ENCODE measurements at places on chromosomes 1 and 21.

DNA sequence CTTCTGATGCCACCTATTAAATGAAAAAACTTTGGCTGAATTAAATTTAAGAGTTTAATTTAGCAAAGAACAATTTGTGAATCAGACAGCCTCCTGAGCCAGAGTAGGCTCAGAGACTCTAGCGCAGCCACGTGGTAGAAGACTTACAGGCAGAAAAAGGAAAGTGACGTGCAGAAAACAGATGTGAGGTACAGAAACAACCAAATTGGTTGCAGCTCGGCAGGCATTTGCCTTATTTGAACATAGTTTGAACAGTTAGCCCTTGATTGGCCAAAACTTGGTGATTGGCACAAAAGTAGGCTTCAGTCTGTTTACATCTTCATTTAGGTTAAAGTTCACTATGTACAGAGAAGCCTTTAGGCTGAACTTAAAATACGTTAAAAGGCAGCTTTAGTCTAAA lies 22.9 kb downstream of the TCP10L start:
- DNase-seq = no peak

GRCh38 chr1:185439727-185440415 lies 122.8 kb upstream of the IVNS1ABP start:
- DNase-seq = no peak

GRCh38 chr1:180366371-180367068 lies 135.9 kb downstream of the ACBD6 start:
- no peak for DNase-seq

DNA sequence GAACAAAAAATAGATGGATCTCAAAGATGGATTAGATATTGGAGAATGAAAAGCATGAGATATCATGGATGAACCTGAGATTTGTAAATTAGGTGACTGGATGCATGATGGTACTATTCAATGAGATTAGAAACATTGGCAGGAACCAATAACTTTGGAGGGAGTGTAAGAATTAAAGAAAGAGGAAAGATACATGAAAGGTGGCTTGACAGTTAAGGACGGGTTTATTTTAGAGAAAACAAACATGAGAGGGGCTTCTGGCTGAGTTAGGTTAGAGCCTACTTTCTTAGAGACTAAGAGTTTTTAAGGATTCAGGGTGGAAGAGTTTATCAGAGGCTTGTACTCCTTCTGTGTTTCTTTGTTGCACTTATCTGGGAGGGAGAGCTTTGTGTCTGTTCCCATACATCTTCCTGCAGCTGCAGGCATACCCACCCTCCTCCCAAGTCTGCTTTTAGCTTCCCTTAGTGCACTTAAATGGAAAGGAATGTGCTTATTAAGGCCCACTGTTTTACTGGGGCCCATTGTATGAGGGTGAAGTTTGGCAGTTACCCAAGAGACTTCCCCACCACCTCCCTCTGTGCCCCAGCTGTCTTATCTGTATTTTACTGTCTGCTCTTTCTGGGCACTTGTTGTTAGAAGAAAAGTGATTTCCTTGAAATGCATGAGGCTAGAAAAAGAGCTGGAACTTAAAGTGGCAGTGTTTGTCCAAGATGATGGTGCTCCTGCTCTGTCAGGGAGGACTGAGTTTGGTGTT lies 26.1 kb upstream of the CR2 start:
- DNase-seq = no peak

DNA sequence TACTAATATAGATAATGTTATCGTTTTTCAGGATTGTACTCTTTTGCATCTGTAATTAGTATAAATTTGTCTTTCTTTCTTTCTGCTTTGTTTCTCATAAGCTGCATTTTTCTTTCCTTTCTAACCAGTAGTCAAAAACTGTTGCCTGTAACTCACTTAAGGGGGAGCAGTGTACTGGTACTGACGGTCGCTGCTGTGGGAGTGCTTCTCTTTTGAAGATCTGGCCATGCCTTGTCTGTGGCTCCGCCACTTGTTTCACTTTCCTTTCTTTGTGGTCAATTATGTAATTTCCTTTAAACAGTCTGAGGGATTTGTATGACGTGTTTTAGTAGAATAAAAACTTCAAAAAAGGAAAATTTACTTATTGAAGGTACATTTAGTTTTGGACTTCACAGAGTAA lies 37.0 kb downstream of the MIA3 start:
- DNase-seq = no peak

GRCh38 chr1:156083800-156084790 lies 1.8 kb upstream of the MEX3A start:
- DNase-seq = no peak

DNA sequence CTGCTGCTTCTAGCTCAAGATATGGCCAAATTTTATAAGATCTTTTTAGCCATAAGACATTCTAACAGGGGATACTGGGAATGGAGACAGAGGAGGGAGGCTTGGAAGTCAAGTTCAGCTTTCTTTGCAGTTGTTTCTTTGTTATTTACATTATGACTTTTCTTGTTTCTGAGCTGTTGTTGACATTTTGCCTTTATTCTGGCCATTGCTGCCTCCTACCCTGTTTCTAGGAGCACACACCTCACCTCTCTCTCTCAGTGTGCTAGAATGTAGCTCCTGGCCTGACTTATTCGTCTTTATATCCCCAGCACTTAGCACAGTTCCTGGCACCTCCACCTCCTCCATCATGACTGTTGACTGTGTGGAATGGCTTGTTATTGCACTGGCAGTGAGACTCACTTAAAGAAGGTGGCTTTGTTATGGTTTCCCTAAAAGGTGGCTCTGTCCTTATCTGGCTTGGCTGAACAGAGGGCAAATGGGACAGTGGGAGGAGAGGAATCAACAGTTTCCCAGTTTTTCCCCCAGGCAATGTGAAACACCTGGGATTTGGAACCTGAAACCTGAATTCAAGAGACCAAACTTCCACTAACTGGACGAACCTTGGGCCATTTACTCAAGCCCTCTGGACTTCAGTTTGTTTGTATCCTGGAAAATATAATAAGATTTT lies 76.1 kb upstream of the PPP2R5A start:
- DNase-seq = no peak

GRCh38 chr21:27190601-27191000 lies 223.7 kb upstream of the ADAMTS5 start:
- no peak for DNase-seq

GRCh38 chr1:50631161-50631560 lies 207.9 kb upstream of the DMRTA2 start:
- no peak for DNase-seq

GRCh38 chr21:34693192-34693810 lies 24.5 kb downstream of the CLIC6 start:
- DNase-seq = peak; percentile 66

DNA sequence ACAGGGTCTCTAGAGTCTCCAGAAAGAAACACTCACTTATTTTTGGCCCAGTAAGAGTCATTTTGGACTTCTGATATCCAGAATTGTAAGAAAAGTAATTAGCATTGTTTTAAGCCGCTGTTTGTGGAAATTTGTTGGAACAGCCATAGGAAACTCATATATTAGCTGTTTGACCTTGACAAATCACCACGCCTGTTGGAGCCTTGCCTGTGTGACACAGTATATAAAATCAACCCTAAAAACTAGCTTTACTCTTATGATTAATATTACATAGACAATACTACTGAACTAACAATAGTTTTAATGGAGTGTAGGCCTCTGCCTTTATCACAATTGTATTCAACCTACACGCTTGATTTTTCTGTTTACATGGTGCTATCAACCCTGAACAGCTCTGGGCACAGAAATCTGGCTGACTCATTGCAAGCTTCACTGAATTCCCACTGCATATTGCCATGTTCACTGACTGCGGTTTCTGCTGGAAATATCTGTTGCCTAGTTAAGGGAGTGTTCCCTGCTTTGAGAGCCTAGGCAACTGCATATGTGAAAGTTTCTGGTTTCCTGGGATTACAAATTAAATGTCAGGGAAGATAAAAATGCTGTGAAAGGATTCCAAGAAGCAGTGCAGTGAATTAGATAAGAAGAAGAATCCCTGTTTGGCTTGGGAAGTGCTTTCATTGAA lies 419.5 kb upstream of the DEPDC1 start:
- DNase-seq = no peak

GRCh38 chr1:220527908-220528678 lies at the start of gene MARK1:
TSS of gene MARK1 (plus strand) at chr1:220528136. CDS start at chr1:220528823, 687 bp downstream.
- DNase-seq = peak; percentile 75

DNA sequence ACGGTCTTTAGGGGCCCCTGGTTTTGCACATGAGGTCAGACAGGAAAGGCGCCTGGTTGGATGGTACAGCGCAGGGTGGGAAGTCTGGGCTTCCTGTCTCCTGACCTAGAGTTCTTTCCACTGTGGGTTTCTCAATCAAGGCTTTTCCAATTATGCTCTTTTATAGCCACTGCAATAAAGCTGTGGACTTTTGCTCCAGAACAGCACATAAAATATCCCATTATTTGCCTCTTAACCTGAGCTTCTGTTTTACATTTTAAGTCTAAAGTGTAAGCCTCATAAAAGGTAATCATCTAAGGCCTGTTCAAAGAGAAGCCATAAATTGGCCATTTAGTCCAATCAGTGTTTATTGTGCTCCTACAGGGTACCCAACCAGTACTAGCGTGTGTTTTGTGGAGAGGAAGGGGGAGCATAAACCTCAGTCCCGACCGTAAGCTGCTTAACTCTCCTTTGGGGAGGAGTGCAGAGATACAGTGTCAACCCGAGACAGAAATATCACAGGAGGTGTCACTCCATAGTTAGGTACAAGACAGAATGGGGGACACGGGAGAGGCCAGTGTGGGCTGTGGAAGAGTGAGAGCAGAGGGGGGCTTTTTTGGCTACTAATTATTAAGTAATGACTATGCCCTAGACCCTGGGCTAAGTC lies 270.0 kb downstream of the TRABD2B start:
- no peak for DNase-seq

DNA sequence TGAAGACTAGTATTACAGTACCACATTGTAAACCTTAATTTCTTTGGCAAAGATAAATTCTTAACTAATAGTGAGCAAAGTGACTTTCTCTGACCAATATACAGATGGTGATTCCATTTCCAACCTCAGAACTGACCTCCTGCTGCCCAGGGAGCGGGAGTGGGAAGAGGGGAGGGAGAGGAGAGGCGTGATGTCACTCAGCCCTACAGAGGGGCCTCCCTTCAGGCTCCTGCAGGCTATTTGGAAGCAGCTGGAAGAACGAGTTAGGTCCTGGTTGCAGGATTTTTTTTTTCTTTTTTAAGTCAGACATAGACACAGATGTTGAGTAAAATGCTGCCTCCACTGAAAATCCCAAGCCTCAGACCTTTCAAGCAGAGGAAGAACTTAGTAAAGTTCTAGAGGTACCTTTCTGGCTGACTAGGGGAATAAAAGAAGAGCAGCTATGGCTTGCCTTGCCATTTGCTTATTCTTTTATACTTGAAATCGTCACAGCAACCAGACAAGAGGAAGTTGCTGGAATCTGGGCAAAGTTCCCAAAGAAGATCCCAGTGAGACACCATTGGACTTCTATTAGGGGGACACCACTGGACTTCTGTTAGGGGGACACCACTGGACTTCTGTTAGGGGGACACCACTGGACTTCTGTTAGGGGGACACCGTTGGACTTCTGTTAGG lies 54.5 kb downstream of the EXO1 start:
- no peak for DNase-seq

- no peak for DNase-seq
Observed at GRCh38 chr1:168966636-168967035, 139.9 kb upstream of the ATP1B1 start.

Data from COR-L47 (cell line).